ENCODE measurements at places on chromosomes 4 and X.

GRCh38 chr4:165368567-165368966 lies 10.2 kb upstream of the CPE start:
- no peak for DNase-seq

DNA sequence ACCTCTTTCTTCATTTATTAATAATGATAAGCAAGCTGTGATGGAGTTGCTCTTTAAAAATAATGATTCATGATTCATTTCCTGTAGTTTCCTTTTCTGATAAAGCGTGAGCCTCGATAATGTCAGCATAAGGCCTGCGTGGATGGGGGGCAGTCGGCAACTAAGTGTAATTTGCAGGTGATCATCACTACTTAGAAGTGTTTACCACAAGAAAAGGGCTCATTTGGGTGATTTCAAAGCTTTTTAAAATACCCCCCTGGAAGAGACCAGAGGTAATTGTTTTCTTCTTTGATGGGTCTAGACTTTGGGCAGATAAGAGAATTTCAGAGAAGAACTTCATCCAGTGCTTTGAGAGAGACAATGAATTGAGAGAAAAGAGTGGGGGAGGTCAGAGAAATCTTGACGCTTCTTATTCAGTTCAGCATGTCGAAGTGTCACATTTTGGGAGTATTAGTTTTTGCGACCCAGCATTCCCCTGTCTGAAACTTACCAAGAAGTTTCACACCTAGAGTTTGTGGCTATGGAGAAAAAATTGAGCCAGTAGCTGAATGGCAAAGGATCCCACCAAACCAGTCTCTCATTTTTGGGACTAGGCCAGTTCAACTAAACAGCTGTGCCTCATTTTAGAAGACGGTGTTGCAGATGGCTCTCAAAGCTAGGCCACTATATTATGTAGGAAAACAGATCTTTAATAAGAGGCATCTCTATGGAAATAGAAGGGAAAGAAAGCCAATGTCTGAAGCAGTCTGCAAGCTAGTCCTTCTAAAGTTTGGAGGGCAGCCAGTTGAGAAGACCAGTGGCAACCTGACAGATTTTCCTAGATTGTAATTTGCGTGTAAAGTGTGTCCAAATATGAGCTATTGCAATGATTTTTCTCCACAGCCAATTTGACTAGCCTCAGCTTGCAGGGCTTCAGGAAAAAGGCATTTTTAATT lies 171.0 kb upstream of the PPP1R2C start:
- no peak for DNase-seq

- no peak for DNase-seq
These were observed 378.8 kb upstream of the NOCT start for GRCh38 chr4:138636781-138637180.

DNA sequence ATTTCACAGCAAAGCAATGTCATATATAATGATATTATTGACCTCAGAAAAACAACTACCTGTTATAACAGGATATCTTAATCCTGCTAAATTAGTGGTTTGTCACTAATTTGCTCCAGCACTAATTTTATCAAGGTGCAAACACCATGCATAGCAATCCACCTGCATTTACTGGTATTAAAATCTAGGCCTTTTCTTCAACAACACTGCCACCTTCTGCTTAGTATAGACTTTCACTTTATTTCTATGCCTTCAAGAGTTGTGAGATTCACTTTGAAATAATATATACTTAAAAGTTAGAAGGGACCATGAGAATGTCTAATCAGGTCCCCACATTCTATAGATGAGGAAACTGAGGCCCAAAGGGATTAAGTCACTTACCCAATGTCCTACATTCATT lies 82.1 kb upstream of the IQCM start:
- no peak for DNase-seq

GRCh38 chr4:184165291-184165690 lies 52.4 kb downstream of the ENPP6 start:
- no peak for DNase-seq

GRCh38 chr4:165613581-165613980 lies 234.8 kb downstream of the CPE start:
- DNase-seq, result no peak

DNA sequence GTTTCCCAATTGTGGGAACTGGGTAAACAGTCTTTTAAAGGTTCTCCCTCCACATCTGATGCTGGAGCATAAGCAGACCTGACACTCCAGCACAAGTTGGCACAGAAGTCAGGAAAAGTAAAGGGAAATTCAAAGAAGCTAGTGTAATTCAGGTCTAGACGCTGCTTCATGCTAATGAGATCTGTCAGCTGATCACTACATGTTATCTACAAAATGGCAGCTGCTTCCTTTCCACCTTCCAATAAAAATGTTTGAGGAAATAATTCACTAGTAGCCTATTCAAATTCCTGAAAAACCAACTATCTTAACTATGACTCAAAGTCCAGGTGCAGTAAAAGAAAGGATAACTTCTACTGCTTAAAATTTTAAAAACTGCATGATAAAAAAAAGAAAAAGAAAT lies 29.3 kb downstream of the DCAF8L2 start:
- no peak for DNase-seq

DNA sequence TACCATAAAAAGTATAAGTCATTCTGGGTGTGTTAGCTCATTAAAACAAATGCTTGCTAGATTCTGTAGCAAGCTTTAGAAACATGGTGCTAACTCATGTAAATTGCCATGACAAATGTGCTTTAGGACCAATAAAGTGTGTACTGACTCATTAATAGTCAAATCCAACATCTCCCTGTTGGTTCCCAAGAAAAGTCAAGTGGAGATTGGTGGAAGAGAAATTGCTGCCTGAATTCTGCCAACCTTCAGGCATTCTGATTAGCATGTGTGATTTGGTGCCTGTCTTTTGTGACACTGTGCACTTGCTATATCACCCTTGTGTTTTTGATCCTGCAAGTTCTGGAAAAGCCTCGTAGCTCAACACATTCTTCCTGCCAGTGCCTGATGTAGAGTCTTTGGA lies 503.8 kb upstream of the BOD1L1 start:
- no peak for DNase-seq
